ENCODE measurements at places on chromosomes 3 and 15.

DNA sequence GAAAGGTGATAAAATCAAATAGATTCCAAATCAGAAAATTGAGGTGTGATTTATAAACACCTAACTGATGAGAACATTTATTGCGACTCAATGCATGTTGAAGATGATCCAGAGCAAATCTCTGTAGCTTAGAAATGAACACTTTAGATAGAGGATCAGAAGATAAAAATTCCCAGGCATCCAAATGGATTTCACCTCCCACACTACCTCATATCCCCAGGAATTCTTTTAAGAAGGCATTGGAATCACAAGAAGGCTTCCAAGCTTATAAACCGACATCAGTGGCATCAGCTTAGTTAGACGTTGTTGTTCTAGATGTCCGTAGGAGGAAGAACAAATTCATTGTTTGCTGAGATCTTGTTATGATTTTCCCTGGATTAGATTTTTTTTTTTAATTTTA, 154.4 kb downstream of the EBLN2 start:
- DNase-seq = no peak

- no peak for DNase-seq
Observed at GRCh38 chr15:40102897-40103858, 5.5 kb downstream of the BMF start.

- no peak for DNase-seq
Observed at GRCh38 chr3:124207873-124208485, 216.1 kb upstream of the ROPN1 start.

DNA sequence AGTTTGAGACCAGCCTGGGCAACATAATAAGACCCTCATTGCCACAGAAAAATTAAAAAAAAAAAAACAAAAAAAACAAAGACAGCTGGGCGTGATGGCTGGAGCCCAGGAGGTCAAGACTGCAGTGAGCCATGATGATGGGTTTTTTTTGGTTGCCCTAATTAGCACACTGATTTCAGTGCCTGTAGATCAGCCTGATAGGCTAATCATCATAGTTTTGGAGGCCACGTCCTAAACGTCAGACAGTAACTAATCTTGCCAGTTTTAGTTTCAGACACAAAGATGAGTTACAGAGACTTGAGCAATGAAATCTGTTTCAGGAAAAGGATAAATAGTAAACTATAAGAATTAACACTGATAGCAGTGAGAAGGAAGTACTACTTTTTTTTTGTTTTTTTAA, 55.4 kb downstream of the LRCH3 start:
- no peak for DNase-seq

Data from stimulated activated CD8-positive, alpha-beta memory T cell treated with anti-CD3 and anti-CD28 coated beads, Interleukin-15, amount 100 ng/mL, for 1 hour (primary cell).